ENCODE measurements at places on chromosomes 2 and 18.
A peak's percentile ranks its signal among the peaks of the same experiment; 100 is the strongest.

DNA sequence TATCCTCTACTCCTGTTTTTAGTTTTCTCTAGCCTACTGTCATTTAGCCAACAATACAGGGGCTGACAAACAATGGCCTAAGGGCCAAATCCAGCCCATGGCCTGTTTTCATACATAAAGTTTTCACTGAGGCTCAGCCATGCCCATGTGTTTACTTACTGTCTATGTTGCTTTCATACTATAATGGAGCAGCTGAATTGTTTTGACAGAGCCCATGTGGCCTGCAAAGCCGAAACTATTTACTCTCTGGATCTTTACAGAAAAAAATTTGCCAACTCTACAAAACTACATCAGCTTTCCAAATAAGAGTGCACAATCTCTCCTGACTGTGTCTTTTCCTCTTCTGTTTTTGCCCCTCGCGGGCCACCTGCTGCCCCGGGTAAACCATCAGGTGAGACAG lies 24.0 kb downstream of the LGALSL start:
- no peak for DNase-seq

DNA sequence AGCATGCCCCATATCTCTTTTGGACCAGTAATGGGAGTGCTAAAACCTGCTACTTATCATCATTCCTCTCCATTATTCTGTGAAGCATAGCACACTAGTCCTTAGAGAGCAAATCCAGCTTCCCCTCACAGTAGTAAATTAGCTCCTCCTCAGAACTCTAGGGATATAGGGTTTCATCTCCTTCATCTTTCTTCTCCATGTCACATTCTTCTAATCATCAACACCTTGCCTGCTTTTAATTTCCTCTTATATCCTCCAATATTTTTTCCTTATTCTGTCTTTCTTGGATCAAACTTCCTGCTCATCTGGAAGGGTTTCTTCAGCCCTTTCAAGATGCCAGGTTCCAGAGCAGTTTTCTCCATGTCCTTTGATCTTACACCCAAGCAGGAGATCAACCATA lies 321.4 kb upstream of the ACVR2A start:
- DNase-seq, result no peak

- no peak for DNase-seq
These were observed 107.4 kb upstream of the ACAA2 start for GRCh38 chr18:49920731-49921130.

GRCh38 chr18:11994336-11994702 lies 13.0 kb downstream of the IMPA2 start:
- DNase-seq, result no peak

- no peak for DNase-seq
These were observed 1.6 kb upstream of the RAMP1 start for GRCh38 chr2:237857791-237858190.

GRCh38 chr2:206230060-206230762 lies 44.3 kb upstream of the ZDBF2 start:
- no peak for DNase-seq

DNA sequence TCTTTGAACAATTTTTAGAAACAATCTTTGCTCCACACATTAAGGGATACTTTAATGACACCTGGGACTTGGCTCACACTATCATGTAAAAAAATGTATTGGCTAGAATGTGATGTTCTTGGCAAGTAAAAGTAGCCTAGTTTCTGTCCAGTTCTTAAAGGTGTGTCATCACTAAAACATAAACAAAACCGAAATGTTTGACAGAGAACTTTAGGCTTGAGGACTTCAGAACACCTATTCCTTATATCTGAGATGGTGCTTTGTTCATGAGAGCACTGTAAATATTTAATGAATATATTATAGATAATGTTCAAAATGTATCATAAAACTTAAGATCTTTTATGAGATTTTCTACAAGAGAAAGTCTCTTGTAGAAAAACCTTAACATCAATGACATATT lies 19.8 kb upstream of the HNRNPA3 start:
- DNase-seq, result no peak

- no peak for DNase-seq
These were observed 114.9 kb downstream of the ICOS start for GRCh38 chr2:204051476-204051875.

DNA sequence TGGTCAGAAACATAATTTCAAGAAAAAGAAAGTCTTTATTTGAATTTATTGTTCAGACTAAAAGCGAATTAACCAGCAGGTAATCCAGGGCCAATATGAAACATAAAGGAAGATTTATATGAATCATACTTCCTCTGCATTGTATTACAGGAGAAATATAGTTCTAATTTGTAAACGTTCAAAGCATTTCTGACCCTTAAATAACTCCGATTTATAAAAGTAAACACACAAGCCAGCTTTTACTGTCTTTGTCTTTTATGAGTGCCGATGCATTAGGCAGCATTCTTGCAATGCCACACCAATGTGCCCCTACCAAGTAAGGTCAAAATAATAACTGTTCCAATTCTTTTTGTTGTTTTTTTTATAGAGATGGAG lies 118.8 kb upstream of the RBBP8 start:
- no peak for DNase-seq

DNA sequence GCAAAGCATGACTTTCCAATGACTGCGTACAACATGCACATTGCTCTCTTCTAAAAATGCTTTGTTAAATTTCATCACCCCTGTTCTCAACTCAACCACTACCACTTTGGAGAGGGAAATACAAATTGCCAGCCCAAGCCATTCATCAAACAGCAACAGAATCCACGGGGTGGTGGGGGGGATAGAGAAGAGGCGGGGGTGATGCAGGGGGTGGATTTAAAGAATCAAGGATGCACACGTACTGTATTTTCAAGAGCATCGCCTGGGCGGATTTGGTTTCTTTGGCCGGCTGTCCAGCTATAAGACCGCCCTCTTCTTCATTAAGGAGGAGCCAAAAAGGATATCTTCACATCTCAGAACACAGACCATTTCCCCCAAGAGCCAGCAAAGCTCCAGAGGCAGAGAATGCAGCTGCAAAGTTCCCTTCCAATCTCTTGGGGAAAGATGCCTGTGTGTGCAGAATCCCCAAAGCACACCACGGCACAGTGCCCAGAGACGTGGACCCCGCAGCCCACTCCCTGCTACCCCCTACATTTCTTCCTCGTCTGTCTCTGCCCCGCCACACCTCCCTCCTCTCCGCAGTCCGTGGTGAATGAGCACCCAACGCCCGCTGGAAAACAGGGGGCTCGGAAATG lies 977 bp downstream of the SLC8A1 start:
- peak; percentile 19 for DNase-seq

DNA sequence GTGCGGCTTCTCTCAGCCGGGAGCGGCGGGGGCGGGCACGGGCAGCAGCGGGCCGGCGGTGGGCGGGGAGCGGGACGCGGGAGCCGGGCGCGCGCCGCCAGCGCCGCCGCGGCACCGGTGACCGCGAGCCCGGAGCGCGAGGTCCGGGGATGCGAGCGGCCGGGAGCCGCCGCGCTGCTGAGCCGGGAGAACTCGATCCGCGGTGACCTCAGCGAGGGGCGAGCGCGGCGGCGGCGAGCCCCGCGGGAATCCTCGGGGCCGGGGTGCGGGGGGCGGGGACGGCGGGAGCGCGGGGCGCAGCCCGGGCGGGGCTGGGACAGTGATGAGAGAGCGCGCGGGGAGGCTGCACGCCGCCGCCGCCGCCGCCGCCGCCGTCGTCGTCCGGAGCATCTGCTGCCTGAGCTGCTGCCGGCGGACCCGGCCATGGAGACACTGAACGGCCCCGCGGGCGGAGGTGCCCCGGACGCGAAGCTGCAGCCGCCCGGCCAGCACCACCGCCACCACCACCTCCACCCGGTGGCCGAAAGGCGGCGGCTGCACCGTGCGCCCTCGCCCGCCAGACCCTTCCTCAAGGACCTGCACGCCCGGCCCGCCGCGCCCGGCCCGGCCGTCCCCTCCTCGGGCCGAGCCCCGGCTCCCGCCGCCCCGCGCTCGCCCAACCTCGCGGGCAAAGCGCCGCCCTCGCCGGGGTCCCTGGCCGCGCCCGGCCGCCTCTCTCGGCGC lies at the start of gene MTCL1:
Gene MTCL1 (plus strand): TSS at position 319 of the 723 bp plus-strand sequence. CDS start 105 bp downstream, at position 424.
- peak; percentile 45 for DNase-seq

DNA sequence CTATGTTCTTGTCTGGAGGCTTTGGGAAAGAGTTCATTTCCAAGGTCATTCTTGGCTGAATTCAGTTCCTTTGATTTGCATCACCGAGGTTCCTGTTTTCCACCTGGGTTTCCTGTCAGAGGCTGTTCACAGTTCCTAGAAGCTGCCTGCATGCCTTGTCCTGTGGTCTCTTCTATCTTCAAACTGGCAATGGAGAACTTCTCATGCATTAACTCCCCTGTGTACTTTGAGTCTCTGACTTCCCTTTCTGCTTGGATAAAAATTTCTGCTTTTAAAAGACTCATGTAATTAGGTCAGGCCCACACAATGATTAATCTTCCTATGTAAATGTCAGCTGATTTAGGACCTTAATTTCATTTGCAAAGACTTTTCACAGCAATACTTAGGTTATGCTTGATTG lies 499.3 kb upstream of the FANCL start:
- peak; percentile 94 for DNase-seq

- no peak for DNase-seq
These were observed 827.6 kb downstream of the RNF144A start for GRCh38 chr2:7744827-7745226.

- DNase-seq, result no peak
These were observed 235.6 kb downstream of the BCL11A start for GRCh38 chr2:60317844-60318243.

DNA sequence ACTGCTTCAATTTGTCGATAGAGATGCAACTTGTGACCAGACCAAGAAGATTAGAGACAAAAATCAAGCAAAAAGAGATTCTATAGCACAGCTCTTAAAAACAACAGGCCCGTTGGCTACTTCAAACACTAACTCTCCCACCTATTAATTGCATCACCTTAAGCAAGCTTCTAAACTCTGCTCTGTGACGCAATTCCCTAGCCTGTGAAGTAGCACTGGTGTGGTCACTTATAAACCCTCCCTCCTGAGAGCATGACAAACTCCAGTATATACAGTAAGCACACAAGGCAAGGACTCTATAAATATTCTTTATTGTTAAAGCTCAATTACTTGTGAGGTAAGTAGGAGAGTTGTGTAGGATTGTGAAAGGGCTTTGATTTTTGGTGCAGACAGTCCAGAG lies 72.3 kb downstream of the CMPK2 start:
- no peak for DNase-seq

GRCh38 chr18:5197461-5197860 lies 404 bp upstream of the AKAIN1 start:
- DNase-seq, result no peak

DNA sequence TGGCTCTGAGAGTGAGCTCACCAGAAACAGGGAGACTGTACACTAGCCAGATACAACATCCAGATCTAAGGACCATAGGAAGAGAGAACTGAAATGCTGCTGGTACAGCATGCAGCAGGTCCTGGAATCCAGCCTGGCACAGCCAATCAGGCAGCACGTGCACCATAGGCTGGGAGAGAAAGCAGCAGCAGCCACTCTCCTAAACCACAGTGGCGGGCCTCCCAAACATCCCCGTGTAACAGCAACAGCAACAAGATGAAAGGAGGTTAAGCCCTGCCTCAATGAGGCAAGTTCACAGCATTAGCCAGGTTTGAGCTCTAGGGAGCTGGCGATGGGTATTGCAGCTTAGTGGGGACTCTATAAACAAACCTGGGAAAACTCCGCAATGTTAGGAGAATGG lies 192.0 kb downstream of the EPHA4 start:
- DNase-seq, result no peak

GRCh38 chr18:80068571-80069272 lies 34.5 kb downstream of the RBFA start:
- DNase-seq, result no peak

DNA sequence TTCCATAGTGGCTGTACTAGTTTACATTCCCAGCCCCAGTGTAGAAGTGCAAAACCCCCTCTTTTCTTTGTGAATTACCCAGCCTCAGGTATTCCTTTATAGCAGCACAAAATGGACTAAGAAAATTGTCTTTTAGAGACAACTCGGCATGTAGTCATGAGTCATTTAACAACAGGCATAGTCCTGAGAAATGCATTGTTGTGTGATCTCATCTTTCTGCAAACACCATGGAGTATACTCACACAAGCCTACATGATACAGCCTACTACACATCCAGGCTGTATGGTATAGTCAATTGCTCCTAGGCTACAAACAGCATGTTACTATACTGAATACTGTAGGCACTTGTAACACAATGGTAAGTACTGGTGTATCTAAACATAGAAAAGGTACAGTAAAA lies 44.4 kb upstream of the MBP start:
- no peak for DNase-seq

GRCh38 chr2:71712158-71712818 lies 258.9 kb downstream of the DYSF start:
- DNase-seq, result no peak

DNA sequence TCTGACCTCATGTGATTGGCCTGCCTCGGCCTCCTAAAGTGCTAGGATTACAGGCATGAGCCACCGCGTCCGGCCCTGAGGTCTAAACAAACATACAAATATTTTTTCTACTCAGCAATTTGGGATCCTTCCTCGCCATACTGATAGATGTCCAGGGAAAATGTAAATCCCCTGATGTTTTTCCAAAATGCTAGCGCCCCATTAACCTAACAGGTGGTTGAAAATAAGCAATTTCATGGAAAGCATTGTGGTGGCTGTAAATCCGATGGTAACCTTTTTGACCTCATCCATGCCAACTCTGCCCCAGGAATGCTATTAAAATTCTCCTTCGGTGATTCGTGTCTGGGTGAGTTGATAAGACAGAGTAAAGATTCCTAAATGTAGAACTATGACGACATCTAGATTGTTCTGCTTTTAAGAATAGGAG lies 19.3 kb downstream of the GEMIN6 start:
- no peak for DNase-seq

- no peak for DNase-seq
These were observed 88.6 kb downstream of the ZBTB7C start for GRCh38 chr18:48320639-48320945.

DNA sequence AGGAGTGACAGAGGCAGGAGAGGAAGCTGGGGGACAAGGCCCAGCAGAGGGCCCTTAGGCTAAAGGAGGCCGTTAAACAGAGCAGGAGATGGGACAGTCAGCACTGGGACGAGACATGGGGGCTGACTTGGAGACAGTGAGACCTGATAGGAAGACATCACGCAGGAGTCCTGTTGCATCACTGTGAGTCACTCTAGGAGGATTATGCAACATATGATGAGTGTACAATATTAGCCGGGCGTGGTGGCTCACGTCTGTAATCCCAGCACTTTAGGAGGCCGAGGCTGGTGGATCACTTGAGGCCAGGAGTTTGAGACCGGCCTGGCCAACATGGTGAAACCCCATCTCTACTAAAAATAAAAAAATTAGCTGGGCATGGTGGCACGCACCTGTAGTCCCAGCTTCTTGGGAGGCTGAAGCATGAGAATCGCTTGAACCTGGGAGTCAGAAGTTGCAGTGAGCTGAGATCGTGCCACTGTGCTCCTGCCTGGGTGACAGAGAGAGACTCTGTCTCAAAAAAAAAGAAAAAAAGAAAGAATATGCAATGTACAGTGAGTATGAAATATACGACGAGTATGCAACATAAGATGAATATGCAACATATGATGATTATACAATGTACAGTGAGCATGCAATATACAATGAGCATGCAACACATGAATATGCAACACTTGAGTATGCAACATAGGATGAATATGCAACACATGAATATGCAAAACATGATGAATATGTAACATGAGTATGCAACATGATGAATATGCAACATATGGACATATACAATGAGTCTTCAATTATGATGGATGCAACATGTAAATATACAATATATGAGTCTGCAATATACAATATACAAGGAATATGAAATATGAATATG lies 83.3 kb upstream of the ID2 start:
- peak; percentile 58 for DNase-seq
